ENCODE measurements at places on chromosomes 3 and 15.
A peak's percentile ranks its signal among the peaks of the same experiment; 100 is the strongest.

DNA sequence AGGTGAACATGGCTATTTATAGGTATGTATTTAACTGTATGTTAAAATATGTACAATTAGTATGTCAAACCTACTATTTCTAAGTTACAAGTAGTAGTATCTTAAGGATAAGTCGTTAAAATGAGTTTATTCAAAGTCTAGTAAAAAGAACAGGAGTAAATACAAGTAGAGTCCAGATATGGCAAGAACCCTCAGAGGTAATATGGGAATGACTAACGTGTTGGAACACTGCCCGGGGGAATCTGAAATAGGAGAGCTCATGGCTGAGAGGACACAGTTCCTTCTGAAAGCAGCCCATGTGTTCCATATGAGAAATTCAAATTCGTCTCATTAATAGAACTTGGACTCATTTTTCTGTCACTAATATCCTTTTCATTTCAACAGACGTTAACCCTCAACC lies 158.8 kb downstream of the CLSTN2 start:
- H3K27me3 ChIP-seq = no peaks in the 10 kb centered on the region
- no peaks in the 10 kb centered on the region for H3K36me3 ChIP-seq
- no peak for DNase-seq
- H3K4me1 ChIP-seq = no peaks in the 10 kb centered on the region
- no peak overlapping the region for H3K4me3 ChIP-seq
- H3K27ac ChIP-seq = no peak overlapping the region

DNA sequence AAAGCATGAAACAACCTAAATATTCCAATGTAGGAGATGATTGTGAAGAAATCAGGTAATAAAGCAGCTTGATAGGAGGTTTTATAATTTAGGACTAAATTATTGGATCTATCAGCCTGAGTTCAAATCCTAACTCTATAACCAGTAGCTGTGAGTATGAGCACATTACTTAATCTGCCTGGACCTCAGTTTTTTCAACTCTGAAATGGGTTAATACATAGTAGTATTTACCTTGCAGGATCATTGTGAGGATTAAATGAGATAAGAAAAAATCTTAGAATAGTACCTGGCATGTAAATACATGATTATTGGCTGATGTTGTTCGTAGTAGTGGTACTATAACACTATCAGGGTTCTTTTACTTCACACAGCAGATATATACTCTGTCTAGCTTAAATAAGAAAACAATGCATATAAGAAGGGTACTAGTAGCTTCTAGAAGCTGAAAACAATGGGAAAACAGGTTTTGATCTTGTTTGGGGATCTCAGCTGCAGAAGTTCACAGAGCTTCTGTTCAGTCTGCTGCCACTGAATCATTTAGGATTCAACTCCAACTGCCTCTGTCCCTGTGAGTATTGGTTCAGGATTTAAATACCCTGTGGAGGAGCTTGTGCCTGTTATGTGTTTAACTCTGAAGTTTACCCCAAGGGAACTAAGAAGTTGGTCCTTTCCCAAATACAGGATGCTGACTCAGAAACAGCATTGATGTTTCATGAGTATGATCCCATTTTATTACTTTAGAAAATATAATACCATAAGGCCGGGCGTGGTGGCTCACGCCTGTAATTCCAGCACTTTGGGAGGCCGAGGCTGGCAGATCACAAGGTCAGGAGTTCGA lies 34.2 kb downstream of the KAT2B start:
- no peaks in the 10 kb centered on the region for H3K36me3 ChIP-seq
- no peak for DNase-seq
- H3K4me1 ChIP-seq = peaks cover 5% of the 10 kb centered on the region
- no peaks in the 10 kb centered on the region for H3K27me3 ChIP-seq

DNA sequence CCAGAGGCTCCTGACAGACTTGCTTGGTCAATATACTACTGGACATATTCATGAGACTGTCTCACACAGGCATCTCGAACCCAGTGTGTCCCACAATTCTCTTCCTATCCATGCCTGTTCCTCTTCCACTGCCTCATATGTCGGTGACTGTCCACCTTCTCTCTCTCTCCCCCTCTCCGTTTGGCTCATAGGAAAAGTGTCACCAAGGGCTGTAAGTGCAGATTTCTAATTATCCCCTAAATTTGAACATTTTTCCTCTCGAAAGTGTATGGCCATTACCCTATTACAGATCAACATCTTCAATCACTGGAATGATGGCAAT lies 22.5 kb upstream of the MUC20 start:
- peaks cover 7% of the 10 kb centered on the region for H3K4me1 ChIP-seq
- DNase-seq = no peak
- H3K36me3 ChIP-seq = no peaks in the 10 kb centered on the region
- no peak overlapping the region for H3K27ac ChIP-seq
- no peak overlapping the region for H3K4me3 ChIP-seq

DNA sequence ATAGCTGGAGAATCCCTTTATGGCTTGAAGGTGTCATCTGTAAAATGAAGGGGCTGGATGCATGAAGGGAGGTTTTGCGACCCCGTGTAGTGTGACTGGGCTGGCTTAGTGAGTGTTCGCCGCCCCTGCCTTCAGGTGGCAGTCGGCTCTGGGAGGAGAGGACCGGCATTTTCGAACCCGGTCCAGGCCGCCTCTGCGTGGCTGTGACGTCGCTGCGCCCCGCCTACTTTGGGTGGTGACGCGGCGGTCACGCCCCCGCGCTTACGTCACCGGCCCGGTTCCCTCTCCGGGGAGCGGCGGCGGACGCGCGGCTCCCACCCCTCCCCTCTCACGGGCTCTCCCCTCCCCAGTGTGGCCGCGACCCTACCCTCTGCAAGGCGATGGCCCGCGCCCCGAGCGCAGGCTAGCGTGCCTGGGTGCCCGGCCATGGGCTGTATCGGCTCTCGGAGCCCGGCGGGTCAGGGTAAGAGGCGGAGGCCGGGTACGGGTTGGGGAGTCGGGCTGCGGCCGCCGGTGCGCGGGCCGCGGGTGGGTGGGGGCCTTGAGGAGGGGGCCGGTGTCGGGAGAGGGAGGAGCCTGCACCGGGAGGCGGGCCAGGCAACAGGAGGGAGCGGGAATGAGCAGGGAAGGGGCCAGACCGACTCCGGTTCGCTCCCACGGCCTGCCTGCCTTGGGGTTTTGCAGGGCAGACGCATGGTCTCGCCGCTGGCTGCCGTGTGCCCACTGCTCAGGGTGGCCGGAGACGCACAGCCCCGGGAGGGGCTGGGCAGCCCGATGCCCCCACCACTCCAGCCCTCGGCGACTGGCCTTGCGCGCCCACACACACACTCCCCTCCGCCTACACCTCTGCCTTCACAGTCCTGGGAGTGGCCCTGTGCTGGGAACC lies 1.5 kb upstream of the FAM131A start:
- peaks cover 6% of the 10 kb centered on the region for H3K36me3 ChIP-seq
- peak overlapping the region; percentile 78 for H3K27ac ChIP-seq
- DNase-seq = peak; percentile 73
- H3K4me3 ChIP-seq = peak overlapping the region; percentile 61
- H3K4me1 ChIP-seq = no peaks in the 10 kb centered on the region

- no peak for DNase-seq
- H3K27me3 ChIP-seq = no peaks in the 10 kb centered on the region
- H3K36me3 ChIP-seq = no peaks in the 10 kb centered on the region
- H3K4me3 ChIP-seq = no peak overlapping the region
Measured at GRCh38 chr3:18901571-18901970, 246.7 kb upstream of the KCNH8 start.
